ENCODE measurements at places on chromosomes 3 and 15. TPM values are rescaled to one million over a fixed set of nuclear protein-coding genes. Genes with fewer than 3 reads are reported as not detected.
A peak's percentile ranks its signal among the peaks of the same experiment; 100 is the strongest.

The CCR1 gene
- not detected for polyA plus RNA-seq

The SLC27A2 gene
- not detected for polyA plus RNA-seq

The KNL1 gene
- polyA plus RNA-seq: 6.4 TPM

The ARPIN gene
- 5.4 TPM for polyA plus RNA-seq

The IGSF11 gene
- not detected for polyA plus RNA-seq

The NMB gene
- 11.1 TPM for polyA plus RNA-seq

The CSPG5 gene
- not detected for polyA plus RNA-seq

The SLC22A14 gene
- polyA plus RNA-seq: not detected

DNA sequence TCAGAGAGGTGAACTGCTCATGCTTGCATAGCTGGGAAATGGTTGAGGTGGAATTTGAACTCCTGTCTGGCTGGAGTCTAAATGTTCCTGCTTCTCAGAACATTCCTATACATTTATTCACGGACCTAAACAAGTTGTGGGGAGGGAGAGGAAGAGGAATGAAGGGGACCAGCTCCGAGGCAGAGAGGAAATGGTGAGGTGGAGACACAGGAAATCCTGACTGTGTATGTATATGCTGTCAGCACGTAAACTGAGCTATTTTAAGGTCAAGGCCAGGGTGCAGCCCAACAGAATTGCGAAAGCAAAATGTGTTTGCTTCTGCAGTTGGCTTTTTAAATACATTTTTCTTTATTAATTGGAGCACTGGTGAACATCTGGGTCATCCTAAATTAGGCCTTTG is 74.1 kb upstream of the POMGNT2 start:
- 0 out of 2 replicates have a peak overlapping the region, but pooled peaks have one; percentile 17 for H3K4me3 ChIP-seq
- peak overlapping the region; percentile 66 for H3K27ac ChIP-seq
- peak; percentile 81 for DNase-seq
- H3K36me3 ChIP-seq: no peaks in the 10 kb centered on the region
- H3K27me3 ChIP-seq: no peaks in the 10 kb centered on the region
- H3K4me1 ChIP-seq: peaks cover 27% of the 10 kb centered on the region

GRCh38 chr15:88604381-88605188 is 16.6 kb upstream of the AEN start:
- no peaks in the 10 kb centered on the region for H3K36me3 ChIP-seq
- no peak for DNase-seq
- no peak overlapping the region for H3K27ac ChIP-seq
- peaks cover 45% of the 10 kb centered on the region for H3K27me3 ChIP-seq

GRCh38 chr15:47366884-47367283 is 350.4 kb upstream of the SEMA6D start:
- H3K27ac ChIP-seq: no peak overlapping the region
- no peaks in the 10 kb centered on the region for H3K27me3 ChIP-seq
- no peaks in the 10 kb centered on the region for H3K36me3 ChIP-seq

DNA sequence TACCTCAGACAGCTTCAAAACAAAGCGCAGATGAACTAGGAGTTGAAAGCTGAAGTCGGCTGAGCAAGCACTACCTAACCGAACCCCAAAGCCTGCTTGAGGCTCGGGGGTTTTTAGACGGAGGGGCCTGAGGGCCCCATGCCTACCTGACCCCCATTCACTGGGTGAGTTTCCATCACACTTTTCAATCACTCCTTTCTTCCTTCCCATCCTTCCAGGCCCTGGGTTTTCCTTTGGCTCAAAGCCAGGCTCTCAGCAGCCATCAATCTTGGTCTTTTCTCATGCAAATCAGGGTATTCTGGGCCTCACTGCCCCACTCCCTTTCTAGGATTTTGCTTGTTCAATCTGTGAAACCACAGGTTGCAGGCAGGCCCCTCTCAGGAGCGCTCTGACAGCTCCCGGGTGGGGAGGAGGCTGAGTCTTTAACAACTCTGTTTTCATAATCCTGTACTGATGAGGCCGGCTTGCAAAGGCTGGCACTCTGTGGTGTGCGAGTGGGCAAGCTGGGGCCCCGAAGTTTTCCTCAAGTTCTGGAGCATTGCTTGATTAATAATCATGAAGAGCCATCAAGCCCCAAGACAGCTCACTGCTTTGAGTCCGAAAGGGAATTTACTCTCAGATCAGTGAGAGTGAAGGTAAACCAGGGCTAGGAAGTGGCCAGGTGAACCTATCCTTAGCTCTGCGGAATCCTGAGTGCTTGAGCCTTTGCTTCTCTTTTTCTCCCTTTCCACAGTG is 97.6 kb downstream of the FRMD4B start:
- no peaks in the 10 kb centered on the region for H3K36me3 ChIP-seq
- H3K4me1 ChIP-seq: no peaks in the 10 kb centered on the region
- no peak overlapping the region for H3K27ac ChIP-seq
- H3K4me3 ChIP-seq: no peak overlapping the region
- peaks cover 14% of the 10 kb centered on the region for H3K27me3 ChIP-seq

- no peaks in the 10 kb centered on the region for H3K27me3 ChIP-seq
- peak; percentile 74 for DNase-seq
- no peaks in the 10 kb centered on the region for H3K4me1 ChIP-seq
- H3K27ac ChIP-seq: peak overlapping the region; percentile 92
- no peaks in the 10 kb centered on the region for H3K36me3 ChIP-seq
Observed at GRCh38 chr15:37101980-37102304, 1.6 kb upstream of the MEIS2 start.

- peaks cover 40% of the 10 kb centered on the region for H3K36me3 ChIP-seq
- H3K27ac ChIP-seq: no peak overlapping the region
- H3K4me3 ChIP-seq: no peak overlapping the region
- no peaks in the 10 kb centered on the region for H3K27me3 ChIP-seq
Observed at GRCh38 chr3:53303549-53303948, 43.8 kb downstream of the DCP1A start.

GRCh38 chr3:23019596-23020300 is 183.4 kb upstream of the UBE2E2 start:
- no peak overlapping the region for H3K27ac ChIP-seq
- no peak for DNase-seq
- no peak overlapping the region for H3K4me3 ChIP-seq
- 0 out of 2 replicates have a peak, but pooled peaks cover 8% of the 10 kb centered on the region for H3K27me3 ChIP-seq
- H3K36me3 ChIP-seq: no peaks in the 10 kb centered on the region
- peaks cover 12% of the 10 kb centered on the region for H3K4me1 ChIP-seq

DNA sequence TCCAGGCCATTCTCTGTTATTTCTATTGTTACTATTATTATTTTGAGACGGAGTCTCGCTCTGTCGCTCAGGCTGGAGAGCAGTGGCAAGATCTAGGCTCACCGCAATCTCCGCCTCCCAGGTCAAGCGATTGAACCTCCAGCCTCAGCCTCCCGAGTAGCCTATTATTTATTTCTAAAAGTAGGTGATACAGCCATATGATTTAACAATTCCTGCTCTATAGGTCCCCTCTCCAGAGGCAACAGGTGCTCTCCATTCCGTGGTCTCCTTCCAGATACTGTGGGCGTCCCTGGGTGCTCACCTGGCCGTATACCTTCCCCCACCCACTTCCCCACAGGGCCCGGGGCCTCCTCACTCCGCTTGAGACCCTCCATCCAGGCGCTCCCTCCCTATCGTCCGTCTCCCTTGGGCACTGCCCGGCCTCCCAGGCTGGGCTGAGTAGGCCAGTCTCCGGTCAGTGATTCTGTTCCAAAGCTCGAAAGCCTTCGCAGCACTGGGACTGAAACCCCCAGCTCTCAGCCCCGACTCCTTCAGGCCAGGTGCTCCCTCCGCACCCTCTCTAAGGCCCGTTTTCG is 708 bp upstream of the PTPN23 start:
- DNase-seq: no peak
- peaks cover 12% of the 10 kb centered on the region for H3K4me1 ChIP-seq
- H3K4me3 ChIP-seq: peak overlapping the region; percentile 85
- H3K27ac ChIP-seq: peak overlapping the region; percentile 96

DNA sequence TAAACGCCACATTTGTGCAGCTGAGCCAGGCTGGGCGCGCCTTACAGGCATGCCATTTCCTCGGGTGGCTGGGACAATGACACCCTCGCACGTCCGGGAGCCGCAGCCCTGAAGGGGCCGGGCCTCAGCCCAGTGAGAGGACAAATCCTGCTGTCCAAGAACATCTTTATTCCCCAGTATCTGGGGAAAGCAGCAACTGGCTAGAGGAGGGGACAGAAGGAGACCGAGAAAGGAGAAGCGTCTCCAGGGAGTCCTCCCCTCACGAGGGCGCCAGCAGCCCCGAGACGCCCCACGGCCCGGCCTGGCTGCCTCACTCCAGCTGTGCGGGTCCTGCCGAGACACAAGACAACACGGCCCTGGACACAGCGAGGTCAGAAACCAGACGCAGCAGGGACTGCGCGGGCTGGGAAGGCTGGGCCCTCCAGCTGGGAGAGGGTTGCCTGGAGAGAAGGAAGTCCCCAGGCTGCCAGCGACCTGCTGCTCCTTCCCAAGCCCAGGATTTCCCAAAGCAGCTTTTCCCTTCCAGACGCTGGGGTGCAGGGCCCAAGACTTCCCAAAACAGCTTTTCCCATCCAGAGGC is 130.2 kb downstream of the CHSY1 start:
- peak overlapping the region; percentile 49 for H3K27ac ChIP-seq
- peaks cover 46% of the 10 kb centered on the region for H3K4me1 ChIP-seq
- DNase-seq: peak; percentile 77
- no peaks in the 10 kb centered on the region for H3K27me3 ChIP-seq

Data from GM23248 (cell line).